HS-5 (cell line): ENCODE measurements at places on chromosomes 16 and 17.
A peak's percentile ranks its signal among the peaks of the same experiment; 100 is the strongest.

DNA sequence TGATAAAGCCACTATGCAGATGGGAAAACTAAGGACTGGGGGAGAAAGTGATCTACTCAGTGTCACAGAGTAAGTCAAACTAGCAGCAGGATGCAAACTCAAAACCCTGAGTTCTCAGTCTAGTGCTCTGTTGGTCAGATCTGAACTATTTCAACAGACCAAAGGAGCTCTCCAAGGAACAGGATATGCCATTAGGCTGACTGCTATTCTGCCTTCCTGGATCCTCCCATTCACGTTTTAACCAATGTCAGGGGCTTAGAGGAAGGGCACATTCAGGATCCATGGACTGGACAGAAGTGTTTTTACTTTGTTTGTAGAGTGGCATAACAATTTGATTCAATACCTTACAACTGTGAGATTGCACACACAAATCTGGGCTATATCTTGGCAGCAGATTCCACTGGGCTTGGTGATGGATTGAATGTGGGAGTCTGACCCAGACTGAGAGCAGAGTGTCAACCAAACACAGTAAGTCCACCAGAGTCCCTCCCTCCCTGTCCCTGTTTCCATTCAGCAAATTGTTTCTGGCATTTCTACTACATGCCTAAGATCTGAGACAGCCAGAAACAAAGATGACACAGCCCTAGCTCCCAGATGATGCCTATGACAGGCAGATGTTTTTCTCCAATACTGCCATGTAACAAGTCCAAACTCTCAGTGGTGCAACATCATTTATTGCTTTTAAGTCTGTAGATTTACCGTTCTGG lies 337.8 kb upstream of the CDH5 start:
- DNase-seq = peak; percentile 88

- no peak for DNase-seq
Observed at GRCh38 chr16:86718118-86718517, 139.8 kb downstream of the FOXL1 start.

DNA sequence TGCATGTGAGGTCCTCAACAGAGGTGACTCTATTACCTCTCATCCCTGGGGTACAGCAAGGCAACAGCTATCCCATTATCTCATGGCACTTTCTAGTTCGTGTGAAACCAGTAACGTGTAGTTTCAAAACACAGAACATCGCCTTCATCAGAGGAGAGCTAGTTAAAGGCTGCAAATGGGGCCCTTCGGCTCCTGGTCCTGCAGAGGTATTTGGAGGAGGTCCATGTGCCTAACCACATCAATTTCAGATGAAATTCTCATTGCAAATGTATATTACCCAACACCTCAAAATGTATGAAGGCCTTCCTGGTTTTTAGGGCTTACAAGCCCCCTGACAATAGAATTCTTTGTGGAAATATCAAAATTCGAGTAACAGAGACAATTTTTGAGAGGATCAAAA lies 95.7 kb upstream of the PSMD7 start:
- DNase-seq = no peak

DNA sequence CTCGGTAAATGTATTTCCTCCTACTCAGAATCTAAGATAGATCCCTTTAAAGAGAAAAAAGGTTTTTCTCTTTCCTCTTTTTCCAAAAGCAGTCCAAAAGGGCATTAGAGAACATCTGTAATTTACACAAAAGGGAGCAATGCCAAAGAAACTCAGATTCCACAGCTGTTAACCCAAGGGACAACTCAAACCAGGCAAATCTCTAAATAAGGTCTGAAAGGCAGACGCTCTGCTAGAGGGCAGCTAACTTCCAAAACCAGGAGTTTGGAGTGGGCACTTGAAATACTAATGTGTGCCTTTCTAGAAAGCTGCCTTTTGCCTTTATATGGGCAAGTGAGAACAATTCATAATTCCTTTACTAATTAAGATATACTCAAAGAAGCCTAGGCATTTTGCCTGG lies 435.7 kb downstream of the ZFHX3 start:
- no peak for DNase-seq

GRCh38 chr17:73710095-73710592 lies 65.9 kb upstream of the SDK2 start:
- DNase-seq = no peak

GRCh38 chr17:13735444-13735843 lies 133.7 kb upstream of the HS3ST3A1 start:
- no peak for DNase-seq

DNA sequence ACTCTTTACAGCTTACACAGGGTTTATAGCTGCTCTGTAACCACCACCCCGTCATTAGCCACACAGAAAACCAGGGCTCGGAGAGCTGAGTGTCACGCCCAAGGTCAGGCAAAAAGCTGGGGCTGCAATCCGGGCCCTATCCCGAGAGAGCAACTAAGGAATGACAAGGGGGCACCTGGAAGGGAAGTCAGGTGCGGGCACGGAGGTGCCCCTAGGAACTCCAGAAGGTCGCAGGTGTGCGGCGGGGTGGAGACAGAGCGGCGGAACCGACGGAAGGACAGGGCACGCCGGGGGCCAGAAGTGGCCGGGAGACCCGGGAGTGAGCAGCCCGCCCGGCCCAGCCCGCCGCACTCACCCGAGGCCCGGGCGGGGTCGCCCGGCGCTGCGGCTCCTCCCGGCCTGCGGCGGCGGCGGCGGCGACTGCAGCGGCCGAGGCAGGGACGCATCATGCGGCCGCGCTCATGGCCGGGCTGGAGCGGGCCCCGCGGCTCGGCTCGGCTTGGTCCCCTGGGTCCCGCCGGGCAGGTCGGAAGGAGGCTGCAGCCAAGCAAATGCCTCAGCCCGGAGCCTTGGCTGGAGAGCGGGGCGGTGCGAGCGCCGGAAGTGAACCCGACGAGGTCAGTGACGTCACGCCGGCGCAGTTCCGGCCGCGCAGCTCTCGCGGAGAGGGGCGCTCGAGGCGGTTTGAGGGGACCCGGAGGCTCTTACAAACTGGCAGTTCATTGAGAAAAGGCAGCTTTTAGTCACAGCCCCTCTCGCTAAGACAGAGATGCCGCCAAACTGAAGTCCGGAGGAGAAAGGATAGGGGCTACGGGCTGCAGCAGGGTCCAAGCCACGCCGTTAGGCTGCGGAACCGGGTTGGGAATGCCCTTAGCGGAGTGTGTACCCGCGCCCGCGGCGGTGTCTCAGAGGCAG lies at the start of gene ZDHHC7:
Gene ZDHHC7, minus strand, starts transcription at position 605 of the 915 bp plus-strand sequence. CDS start 20,917 bp downstream, outside the sequence.
- no peak for DNase-seq
